Activated CD4-positive, alpha-beta T cell treated with anti-CD3 and anti-CD28 coated beads for 4 hours (primary cell): ENCODE measurements at places on chromosomes 7 and 10.

DNA sequence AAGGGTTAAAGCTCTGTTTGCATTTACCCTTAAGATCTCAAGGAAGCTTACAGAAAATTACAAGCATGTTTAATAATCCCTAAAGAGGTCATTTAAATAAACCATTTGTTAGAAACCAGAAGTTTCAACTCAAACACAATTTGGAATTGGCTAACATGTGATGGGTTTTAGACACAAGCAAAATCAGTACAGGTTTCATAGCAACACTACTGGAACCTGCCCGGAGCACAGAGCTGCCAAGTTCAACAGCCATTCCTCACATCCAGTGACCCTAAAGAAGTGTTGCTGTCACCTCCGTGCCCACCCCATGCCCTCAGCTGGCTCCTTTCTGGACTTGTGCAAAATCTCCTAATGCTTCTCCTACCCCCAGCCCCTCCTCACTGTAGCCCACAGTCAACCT lies 338.8 kb upstream of the AUTS2 start:
- DNase-seq = no peak

DNA sequence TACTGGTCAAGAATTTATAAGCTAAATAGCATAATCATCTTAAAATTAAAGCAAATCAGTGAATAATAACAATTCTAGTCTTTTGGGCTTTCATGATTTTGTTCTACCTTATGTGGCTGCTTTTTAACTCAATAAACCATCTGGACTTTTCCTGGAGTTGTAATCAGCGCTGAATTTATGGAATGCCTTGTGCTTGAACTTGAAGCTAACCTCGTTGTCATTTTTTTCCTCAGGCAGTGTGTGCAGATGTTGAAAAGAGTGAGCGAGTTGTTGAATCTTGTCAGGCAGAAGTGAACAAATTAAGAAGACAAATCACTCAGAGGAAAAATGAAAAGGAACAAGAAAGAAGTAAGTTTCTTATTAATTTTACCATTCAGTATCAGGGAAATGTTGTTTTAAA lies 29.5 kb downstream of the ABRAXAS2 start:
- no peak for DNase-seq

GRCh38 chr10:103583871-103584215 lies 90.3 kb downstream of the NEURL1 start:
- no peak for DNase-seq

DNA sequence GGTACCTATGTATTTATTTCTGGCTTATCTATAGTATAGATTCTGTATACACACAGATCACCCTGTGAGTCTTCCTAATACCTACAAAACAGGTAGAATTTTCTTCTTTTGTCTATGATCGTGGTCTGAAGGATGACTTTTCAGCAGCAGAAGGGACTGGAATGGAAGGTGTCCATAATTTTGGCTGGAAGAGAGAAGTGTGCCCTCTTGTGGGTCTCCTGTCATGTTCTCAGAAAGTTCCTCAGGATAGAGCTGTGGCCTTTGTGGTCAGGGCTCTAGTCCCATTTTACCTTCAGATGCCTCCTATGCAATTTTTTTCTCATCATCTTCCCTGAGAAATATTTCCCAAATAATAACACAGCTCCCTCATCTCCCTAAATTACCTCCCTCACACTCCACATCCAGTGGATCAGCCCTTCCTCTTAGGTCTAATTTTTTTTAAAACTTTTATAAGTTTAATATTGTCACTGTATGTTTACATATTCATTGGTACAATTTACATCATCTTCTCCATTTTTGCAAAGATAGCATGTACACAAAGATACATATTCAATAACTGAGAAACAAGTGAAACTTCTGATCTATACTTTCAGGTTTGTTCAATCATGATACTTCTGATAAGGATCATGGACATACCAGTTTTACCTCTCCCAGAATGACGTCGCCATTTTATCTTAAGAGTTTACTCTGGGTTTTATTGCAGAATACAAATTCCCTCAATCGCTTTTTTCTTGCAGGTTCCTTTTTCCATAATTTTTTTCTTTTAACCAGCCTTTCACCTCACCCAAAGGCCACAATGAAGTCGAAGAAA lies 112.7 kb downstream of the REEP3 start:
- no peak for DNase-seq

- DNase-seq = no peak
Observed at GRCh38 chr10:1546431-1547110, 190.8 kb downstream of the ADARB2 start.

DNA sequence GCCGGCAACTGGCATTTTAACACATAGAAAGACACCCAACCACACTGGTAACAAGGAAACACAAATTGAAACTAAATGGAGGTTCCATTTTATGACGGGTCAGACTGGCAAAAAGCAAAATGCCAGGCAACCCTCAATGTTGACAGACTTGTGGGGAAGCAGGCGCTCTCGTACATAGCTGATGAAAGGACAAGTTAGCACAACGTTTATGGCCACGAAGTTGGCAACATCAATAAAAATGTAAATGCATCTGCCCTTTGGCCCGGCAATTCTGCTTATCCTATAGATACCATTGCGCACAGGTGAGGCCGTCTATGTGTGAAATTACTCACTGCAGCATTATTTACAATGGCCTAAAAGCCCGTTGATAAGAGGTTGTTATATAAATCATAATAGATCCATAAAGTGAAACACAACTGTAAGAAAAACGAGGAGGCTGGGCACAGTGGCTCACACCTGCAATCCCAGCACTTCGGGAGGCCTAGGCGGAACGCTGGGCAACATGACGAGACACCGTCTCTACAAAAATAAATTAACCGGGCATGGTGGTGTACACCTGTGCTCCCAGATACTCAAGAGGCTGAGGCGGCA lies 39.8 kb downstream of the FOXL3 start:
- DNase-seq = no peak

GRCh38 chr10:102236006-102236405 lies 5.3 kb downstream of the PITX3 start:
- DNase-seq = no peak

- no peak for DNase-seq
Observed at GRCh38 chr10:1360011-1360557, 303.9 kb downstream of the WDR37 start.

DNA sequence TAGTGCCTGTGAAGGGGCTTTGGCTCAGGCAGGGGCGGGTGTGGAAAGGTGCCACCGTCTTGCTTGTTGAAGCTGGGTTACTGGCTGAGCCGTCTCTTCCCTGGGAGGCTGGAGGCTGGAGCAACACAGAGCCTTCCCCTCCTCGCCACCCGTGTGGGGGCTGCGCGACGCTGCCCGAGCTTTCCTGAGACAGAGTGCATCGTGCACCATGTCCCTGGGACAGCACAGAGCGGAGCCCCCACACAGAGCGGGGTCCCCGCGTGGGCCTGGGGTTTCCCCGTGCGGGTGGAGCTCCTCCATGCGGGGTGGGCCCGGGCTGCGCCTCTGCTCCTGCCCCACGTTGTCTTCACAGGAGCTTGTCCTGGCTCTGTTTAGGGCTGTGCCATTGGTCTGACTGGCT lies 69.9 kb downstream of the INPP5A start:
- no peak for DNase-seq

DNA sequence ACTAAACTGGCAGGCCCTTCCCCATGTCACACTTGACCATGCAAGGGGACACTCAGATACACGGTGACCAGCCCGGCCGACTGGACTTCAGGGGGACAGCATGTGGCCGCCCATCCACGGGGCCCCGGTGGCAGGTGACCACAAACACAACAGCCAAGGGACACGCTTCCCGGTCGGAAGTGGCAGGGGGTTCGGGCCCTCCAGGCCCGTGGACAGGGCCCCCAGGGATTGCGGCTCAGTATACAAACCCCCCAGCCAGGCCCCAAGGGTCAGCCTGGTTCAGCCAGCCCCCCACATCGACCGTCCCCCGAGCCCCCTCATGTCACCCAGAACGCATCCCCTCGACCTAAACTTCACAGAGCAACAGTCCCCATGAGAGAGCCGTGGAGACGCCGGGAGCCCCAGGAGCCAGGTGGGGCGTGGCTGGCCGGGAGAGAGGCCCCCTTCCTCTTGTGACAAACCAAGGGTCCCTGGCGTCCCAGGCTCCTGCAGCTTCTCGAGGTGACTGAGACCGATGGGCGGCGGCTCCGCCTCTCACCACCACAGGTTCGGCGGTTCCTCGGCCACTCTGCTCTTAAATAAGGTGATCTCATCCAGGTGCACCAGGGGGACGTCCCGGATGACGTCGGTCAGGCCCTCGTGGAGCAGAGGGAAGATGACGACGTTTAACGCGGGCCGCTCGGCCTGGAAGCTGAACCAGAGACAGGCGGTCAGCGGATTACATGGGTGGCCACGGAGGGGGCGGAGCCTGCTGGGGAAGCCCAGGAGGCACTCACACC lies 57.8 kb upstream of the TNRC18 start:
- no peak for DNase-seq

GRCh38 chr7:117068511-117069145 lies 115.3 kb downstream of the ST7 start:
- DNase-seq = no peak

DNA sequence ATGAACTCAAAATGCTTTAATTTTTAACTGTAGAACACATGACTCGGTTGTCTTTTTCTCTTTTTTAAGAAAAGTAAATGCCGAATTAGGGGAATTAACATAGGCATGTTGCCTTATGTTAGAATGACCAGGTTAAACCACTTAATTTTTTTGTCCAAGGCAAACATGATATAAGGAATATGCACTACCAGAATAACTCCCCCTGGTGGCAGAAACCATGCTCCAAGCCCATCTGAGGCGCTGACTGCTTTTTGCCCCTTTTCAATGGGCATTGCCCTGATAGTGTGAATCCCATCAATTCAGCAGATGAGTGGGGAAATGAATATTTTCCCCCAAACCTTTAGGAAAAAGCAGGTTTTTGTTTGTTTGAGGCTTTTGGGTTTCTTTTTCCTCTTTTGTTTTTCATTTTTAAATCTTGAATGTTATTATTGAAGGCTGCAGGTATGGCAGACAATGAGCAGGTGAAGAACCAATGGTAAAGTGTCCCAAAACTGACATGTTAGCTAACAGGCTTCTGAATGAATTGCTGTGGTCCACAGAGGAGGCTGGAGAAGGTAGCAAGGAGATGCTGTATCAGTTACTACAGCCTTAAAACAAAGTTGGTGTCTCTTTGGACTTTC lies 284.3 kb downstream of the SORCS3 start:
- DNase-seq = no peak

- no peak for DNase-seq
Observed at GRCh38 chr10:121426307-121426706, 171.9 kb downstream of the FGFR2 start.

DNA sequence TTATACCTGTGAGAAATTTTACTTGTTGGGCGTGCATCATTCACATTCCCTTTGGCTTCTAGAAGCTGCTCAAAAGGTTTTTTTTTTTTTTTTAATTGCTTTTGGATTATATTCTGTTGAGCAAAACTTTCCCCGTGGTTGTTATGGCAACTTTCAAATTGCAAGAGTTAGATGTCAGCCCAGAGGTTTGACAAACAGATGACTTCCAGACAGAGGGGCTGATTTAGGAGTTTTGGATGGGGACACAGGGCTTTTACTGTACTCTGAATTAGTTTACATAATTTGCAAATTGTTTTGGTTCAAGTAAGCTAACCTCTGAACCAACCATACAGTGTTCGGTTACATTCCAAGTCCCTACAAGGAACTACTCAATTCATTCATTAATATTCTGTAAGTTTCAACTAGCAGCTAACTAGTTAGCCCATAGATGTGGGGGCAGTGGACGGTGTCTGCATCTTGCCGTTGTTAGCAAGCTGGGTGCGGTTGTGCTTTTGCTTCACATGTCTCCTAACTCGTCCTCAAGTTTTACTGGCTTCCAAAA lies 66.4 kb upstream of the JAZF1 start:
- DNase-seq = no peak

DNA sequence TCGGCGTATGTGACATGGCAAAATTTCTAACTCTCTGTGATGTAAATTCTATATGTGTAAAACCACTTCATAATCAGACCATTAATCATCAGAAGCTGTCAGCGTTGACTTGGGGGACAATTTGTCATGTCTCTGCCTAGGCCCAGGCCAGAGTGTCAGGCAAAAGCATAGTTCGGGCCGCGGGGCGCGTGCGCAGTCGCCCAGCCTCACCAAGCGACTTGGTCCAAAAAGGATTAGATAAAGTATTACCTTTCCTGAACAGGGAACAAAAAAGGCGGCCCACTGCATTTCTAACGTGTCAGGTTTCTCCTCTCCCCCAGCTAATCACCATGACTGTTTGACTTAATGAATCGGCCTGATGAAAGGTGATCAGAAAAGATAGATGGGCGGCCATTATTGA lies 114.2 kb downstream of the EBF3 start:
- no peak for DNase-seq

DNA sequence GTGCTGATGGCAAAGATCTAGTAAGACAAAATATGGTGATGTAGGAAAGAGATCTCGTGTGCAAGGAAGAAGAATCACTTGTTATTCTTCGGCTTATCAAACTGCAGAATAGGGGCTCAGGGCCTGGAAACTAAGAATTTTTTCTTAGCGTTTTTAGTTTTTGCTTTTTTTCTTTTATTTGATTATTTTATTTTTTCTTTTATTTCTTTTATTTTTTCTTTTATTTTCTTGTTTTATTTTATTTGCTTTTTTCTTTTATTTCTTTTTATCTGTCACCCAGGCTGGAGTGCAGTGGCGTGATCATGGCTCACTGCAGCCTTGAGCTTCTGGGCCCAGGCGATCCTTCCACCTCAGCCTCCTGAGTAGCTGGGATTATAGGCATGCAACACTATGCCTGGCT lies 70.0 kb downstream of the ATRNL1 start:
- DNase-seq = no peak

DNA sequence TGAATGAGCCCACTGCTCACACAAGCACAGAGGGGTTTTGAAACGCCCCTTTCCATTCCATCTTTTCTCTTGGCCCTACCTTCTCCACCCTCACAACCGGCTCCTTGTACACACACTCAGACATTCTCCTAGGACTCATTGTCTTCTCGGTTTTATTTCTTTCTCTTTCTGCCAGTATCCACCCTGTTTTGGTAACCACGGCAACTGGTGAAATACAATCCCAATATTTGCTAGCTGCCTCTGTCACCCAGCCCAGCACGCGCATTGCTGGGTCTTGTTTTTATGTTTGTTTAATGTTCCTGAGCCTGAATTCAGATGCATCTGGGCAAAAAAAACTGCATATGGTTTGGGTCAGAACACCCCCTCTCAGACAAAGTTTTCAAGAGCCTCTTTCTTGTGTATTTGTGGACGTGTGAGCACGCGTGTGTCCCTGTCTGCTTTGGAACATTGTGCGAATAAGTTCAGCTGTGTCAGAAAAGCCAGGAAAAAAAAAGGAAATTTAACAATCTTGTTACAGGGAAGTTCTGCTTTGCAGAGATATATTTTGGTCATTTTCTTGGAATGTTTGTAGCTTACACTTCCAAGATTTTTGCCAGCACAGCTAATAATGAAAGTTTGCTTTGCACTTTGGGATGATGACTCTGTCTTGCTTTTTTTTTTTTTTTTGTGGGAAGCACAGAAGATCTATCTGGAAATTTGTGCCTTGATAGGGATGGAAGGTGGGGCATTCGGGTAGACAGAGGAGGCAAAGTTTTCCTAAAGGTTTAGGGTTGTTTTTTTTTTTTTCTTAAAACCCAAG lies 225.9 kb downstream of the TRIL start:
- no peak for DNase-seq

GRCh38 chr7:135320268-135320667 lies 86.6 kb downstream of the STRA8 start:
- DNase-seq = no peak
